Stimulated activated CD8-positive, alpha-beta memory T cell treated with anti-CD3 and anti-CD28 coated beads, Interleukin-7, amount 100 ng/mL, for 1 hour (primary cell): ENCODE measurements at places on chromosomes 4 and X.

GRCh38 chrX:30561191-30561590 is 16.4 kb downstream of the TASL start:
- DNase-seq = no peak

DNA sequence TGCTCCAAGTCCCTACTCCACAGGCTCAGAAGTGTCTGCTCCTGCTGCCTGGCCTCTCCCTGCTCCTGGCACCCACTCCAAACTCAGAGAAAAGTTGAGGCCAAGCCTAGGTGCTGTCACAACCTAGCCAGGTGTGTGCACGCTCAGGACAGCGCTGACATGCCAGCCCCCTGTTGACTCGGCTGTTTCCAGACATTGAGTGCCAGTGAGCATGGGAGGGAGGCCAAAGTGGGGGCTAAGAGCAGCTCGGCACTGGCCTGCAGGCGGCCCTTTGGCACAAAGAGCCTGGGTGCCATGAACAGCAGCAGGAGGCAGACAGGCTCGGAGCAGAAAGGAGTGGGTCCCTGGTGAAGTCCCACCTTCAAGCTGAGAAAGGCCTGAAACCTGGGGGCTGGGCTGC is 79.6 kb upstream of the DDX60 start:
- DNase-seq = no peak

DNA sequence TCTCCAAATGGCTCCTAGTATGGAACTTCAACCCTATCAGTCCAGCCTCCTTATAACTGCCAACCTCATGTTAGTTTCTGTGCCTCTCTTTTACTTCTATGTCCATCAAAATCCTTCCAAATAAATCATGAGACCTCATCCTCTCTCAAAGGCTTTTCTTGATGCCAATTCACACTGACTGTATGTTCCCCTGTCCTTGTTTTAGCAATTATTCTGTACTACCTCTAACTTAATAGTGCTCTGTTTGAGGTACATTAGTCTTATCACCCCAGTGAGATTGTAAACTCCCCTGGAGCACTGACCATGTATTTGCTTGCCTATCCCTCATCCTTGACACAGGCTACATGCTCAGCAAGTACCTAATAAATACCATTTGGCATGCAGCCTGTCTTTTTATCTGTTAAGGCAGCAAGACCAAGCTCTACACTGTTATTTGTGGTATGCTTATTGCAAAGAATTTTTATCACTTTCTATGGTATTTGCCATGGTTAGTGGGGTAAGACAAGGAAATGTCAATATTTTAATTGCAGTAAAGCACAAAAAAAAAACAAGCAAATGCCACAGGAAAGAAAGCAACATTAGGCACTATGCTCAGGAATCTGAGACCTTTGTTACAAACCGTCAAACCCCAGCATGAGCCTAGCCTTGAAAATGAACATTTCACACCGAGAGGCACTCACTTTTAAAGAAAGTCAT is 119.2 kb downstream of the SMARCA1 start:
- no peak for DNase-seq

DNA sequence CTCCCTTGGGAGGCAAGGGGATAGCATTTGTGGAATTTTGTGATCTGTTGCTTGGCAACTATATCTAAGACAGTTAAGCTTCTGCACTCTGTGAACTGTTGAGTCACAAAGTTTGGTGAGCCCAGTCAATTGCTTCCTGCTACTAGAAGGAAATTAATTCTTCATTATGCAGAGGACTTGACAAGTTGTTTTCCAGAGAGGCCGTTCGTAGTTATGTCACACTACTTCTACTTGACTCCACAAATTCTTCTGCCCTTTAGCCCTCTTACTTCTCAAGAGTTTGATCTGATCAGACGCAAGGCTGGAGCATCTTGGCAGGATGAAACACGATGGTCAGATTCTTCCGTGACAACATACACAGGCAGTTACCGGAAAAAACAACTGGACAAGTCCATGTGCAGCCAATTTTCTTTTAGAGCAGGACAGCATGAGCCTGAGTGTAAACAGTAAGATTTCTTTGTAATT is at the start of gene C4orf51:
Gene C4orf51, plus strand, starts transcription at position 156 of the 465 bp plus-strand sequence. Its CDS starts 58 bp downstream, at position 214.
- no peak for DNase-seq

DNA sequence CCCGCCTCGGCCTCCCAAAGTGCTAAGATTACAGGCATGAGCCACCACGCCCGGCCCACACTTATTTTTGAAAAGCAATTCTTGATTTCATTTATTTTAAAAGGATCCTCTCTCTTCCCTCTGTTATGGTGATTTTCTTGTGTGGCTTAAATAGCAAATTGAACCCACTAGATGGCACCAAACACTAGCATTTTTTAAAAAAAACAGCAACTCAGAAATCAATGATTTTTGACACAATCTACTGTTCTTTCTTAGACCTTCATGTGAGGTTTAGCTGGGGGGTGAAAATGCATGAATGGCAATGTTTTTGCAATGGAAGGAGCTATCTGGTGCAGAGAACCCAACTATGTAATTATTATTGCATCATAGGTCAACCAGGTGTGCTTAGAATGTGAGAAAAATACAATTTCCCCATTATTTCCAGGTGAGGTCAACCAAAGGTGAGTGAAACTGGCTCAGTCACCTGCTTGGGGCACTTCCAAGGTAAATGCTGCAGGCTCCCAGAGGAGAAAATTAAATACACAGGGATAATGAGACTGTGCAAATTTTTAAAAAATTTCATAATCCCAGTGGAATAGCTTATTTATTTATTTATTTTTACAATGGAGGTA is 226.7 kb upstream of the PRKX start:
- DNase-seq = no peak

DNA sequence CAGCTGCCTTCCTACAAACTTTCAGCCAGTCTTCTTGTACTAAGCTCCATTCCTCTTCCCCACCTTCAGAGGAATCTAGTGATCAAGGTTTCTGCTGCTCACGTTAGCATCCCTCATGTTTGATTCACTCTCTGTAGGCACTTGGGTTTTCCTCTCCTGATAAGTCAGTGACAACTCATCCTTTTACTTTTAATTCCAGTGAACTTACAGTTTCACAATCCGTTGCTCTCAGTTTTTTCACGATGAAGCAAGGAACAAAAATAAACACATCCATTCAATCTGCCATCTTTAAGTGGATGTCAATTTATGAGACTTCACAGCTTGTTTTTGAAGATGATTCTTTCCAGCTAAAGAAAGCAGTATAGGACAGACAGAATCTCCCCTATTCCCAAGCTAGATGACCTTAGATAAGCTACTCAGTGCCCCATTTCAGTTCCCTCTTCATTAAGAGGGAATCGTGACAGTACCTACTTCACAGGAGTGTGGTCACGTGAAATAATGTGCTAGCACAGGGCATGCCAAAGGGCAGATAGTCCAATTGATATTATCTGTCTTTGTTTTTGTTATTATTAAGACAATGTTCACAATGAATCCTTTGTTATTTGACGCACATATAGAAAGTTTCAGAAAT is 234.3 kb downstream of the PALLD start:
- no peak for DNase-seq

DNA sequence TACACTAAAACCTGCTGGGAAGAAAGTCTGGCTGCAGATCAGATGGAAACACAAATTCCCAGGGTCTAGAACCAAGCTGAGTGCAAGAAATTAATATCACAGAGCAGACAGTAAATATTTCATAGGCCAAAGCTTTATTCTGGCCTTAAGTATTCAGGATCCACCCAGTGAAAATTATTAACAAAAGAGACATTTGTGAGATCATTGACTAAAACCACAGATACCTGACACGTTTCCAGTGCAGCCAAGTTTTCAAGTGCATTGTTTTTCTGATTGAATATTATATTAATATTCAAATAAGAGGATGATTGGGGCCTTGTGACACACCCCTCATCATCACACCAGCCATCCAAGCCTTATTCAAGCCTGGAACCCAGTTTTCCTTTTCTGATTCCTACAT is 10.3 kb downstream of the ELOVL6 start:
- DNase-seq = no peak

DNA sequence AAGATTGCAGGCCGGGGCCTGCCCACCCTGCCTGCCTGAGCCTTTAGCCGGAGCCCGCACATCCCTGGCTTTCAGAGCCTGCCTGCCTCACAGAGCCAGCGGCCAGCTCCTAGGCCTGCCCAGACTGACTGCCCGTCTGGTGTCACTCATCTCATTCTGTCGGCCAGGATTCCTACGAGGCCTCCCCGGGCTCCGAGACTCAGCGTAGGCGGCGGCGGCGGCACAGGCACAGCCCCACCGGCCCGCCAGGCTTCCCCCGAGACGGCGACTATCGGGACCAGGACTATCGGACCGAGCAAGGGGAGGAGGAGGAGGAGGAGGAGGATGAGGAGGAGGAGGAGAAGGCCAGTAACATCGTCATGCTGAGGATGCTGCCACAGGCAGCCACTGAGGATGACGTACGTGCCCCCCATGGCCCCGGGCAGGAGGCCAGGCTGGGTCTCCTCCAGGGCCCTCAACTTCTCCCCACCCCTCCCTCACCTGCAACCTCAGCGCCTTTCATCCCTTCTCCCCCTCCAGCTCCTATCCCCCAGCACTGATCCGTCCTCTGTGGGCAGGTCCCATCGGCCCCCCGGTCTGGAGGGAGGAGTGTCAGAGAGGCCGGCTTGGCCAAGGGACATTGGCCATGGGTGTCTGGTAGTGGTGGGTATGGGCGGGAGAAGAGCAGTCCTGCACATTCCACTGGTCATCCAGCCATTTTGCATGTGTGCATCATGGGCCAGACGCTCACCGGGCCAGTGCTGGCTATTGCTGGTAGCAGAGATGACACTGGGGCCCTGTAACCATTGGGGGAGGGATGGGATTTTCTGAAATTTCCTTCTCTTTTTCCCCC is 22.6 kb upstream of the UBA1 start:
- no peak for DNase-seq

DNA sequence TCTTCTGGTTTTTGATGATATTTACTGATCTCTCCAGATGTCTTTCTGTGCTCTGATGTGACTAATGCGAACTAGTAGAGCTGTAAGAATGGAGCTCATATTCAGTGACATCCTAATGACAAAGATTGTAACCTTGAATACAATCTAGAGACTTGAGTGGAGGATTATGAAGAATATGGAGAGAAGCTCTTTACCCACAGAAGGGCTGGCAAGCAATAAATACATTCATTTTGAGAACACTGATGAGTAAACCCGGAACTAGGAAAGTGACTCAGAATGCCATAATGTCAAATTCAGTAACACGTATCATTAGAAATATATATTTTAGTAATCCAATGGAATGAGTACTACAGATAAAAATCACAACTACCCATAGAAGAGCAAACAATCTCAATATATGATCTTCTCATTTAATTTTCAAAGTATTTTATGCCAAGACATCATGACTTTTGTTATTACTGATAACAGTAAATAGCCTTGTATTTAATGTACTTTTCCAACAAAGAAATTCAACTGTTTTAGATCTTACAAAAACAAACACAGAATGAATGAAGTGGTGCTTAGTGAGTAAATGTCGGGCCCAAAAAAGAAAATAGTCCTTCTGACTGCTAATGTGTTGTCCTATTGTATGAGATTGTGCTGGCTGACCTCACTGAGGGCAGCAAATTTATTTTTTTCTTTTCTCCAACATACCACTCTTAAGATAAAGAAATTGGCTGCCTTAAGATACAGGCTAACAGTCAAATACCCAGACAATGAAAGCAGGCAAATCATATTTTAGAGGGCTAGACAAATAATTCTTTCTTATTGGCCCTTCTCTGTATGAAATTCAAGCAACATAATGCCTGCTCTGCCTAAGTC is 49.2 kb upstream of the HDAC8 start:
- DNase-seq = no peak

GRCh38 chr4:3440011-3440410 is 1.8 kb upstream of the HGFAC start:
- DNase-seq = no peak

- DNase-seq = no peak
Observed at GRCh38 chr4:183349673-183350072, 27.4 kb upstream of the CLDN24 start.

- DNase-seq = no peak
Observed at GRCh38 chr4:183758061-183758757, 99.1 kb downstream of the TRAPPC11 start.
